ENCODE measurements at places on chromosomes 12 and 14. TPM values are rescaled to one million over a fixed set of nuclear protein-coding genes. Genes with fewer than 3 reads are reported as not detected.
A peak's percentile ranks its signal among the peaks of the same experiment; 100 is the strongest.

- DNase-seq: no peak
These were observed 211.5 kb downstream of the PHLDA1 start for GRCh38 chr12:75820071-75820470.

- DNase-seq: no peak
These were observed 84.6 kb downstream of the ARL6IP4 start for GRCh38 chr12:123064885-123065619.

- peak; percentile 42 for DNase-seq
These were observed 412.4 kb downstream of the PCNX1 start for GRCh38 chr14:71319666-71320065.

GRCh38 chr14:81834308-81834707 lies 300.7 kb upstream of the SEL1L start:
- no peak for DNase-seq

- DNase-seq: no peak
These were observed 273.9 kb downstream of the BTG1 start for GRCh38 chr12:91871751-91872150.

- peak; percentile 79 for DNase-seq
These were observed 482 bp downstream of the TMEM30B start for GRCh38 chr14:61280526-61281185.

- peak; percentile 79 for DNase-seq
These were observed 13.8 kb downstream of the PRPF40B start for GRCh38 chr12:49636979-49637755.

- no peak for DNase-seq
These were observed 17.2 kb upstream of the TPCN1 start for GRCh38 chr12:113203852-113204760.

GRCh38 chr12:90543374-90543773 lies 411.6 kb downstream of the CCER1 start:
- DNase-seq: no peak

Gene BATF
- total RNA-seq: 74.6 TPM

Data from activated CD8-positive, alpha-beta memory T cell treated with anti-CD3 and anti-CD28 coated beads, Interleukin-2, amount 10 ng/mL, durations not matched to agents 7 days and 5 days (primary cell).